ENCODE measurements at places on chromosomes 5 and 9.

GRCh38 chr5:14251733-14252132, 108.6 kb downstream of the TRIO start:
- DNase-seq: no peak

GRCh38 chr9:2872931-2873323, 29.0 kb upstream of the PUM3 start:
- DNase-seq: no peak

DNA sequence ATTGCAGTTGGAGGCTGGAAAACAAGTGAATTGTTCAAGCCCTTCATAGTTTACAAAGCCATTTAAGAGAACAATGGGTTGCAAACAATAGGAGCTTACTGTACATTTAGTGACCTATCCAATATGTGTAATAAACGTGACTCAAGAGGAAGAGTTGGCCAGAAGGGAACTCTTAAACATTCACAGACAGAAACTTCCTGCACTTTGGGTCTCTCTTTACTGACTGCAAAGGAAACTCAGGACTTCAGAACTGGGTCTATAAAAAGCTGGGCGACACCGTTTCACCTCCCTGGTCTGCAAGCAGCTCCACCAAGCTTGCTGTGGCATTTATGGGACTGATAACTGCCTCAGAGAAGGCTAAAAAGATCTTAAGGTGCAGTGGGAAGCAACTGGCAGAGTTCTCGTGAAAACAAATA, 48.7 kb upstream of the SPATA31D4 start:
- DNase-seq: no peak

- DNase-seq: no peak
Measured at GRCh38 chr5:113357696-113358476, 76.9 kb downstream of the TSSK1B start.

DNA sequence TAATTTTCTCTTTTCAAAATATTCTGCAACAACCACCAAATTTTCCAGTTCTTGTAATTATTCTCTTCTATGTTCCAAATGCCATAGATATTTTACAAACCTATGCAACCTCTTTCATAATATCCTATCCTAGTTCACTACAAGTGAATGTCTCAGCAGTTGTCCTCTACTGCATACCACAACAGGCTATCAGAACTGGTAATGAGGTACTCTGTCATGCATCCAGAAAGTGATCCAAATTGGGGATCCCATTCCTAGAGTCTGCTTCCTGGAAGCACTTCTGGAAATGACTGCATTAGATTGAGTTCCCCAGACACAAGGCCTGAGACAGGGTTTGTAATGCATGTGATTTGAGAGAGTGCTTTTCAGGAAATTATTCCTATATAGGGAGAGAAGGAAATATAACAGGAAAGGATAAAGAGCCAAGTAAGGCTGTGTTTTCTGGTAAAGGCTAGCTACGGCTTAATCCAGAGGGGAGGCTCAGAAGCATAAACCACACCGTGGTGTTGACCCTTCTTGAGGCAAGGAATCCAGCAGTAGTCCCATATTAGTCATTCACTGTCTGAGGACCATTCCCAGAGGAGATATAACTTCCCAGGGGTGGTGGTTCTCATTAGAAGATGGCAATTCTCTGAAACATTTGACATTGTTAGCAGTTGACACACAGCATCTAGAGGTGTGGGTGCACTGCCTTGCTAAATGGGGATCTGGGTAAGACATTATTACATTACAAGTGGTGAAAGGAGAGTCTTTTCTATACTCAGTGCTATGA, 80.3 kb upstream of the FST start:
- DNase-seq: no peak

DNA sequence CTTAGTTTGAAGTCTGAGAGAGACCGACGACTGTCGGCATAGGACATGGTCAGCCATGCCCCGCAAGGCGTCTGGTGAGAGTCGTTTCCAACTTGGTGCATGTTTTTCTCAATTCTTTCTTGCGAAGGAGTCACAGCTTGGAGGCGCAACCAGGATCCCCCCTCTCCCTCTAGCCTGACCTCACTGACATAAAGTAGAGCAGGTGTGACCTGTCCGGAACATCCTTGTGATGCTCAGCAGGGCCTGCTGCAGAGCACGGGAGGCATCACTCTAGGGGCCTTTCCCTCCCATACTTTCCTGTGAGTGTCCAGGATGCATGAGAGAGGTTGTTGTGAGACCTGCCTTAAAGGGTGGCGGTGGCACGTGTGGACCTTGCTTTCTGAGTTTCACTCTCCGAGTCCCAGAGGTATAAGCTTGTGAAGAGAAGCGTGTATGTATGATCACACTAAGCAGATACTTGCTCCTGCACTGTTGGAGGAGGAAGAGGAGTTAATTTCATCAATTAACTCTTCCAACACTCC, 5.0 kb downstream of the TENT4A start:
- DNase-seq: no peak

GRCh38 chr5:175254155-175254554, 189.8 kb downstream of the DRD1 start:
- DNase-seq: no peak

- DNase-seq: no peak
Measured at GRCh38 chr9:83406921-83407320, 131.3 kb downstream of the FRMD3 start.

GRCh38 chr5:90861843-90862586, 303.4 kb downstream of the ADGRV1 start:
- no peak for DNase-seq

DNA sequence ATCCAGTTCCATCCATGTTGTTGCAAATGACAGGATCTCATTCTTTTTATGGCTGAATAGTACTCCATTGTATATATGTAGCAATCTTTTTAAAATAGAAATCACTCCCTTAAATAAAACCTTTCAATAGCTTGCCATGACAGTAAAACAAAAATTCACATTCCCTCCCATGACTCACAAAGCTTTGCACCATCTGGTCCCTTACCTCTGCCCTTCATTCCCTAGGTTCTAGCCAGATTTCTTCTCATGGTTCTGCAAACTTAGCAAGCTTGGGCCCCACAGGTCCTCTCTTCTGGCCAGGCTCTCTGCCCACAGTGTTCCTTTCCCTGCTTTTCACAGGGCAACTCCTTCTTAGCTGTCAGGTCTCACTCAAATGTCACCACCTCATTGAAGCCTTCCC, 4.3 kb upstream of the SPOCK1 start:
- no peak for DNase-seq
